ENCODE measurements at places on chromosomes 2 and 18.

DNA sequence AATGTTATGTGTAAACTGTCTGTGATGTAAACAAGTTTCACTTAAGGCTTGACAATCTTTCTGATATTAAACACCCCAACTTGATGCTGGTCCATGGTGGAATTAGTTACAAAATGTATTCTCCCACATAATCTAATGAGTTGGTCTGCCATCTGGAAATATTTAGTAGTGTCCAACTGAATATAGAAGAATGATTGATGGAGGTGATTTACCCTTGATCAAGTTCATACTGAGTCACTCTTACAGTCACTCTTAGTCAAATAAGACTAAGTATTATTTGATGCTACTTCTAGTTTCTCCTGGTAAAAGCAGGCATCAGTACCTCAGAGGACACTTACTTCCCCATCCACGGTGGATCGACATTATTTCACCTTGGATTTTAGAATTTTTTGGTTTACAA, 198.1 kb downstream of the SATB2 start:
- no peak for DNase-seq

- no peak for DNase-seq
Measured at GRCh38 chr2:229456091-229456490, 185.0 kb upstream of the PID1 start.

DNA sequence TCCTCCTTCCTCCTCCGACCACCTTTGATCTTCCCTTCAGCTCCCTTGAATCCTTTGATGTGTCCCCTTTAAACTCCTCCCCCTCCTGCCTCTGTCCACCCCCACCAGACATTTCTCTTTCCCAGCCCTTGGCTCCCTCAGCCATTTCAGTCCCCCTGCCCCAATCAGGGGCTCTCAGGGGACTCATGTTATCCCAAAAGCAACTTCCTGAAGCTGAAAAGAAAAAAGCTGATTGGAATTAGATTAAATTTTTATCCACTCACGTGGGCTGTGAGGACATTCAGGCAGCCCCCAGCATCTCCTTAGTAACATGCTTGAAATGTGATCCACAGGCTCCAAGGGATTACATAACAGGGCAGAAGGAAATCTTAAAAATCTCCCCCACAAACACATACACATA, 81.3 kb downstream of the NEURL3 start:
- no peak for DNase-seq

GRCh38 chr18:4636967-4637366, 181.9 kb upstream of the DLGAP1 start:
- no peak for DNase-seq

- DNase-seq = no peak
Measured at GRCh38 chr2:143754742-143755141, 625.5 kb downstream of the ARHGAP15 start.

DNA sequence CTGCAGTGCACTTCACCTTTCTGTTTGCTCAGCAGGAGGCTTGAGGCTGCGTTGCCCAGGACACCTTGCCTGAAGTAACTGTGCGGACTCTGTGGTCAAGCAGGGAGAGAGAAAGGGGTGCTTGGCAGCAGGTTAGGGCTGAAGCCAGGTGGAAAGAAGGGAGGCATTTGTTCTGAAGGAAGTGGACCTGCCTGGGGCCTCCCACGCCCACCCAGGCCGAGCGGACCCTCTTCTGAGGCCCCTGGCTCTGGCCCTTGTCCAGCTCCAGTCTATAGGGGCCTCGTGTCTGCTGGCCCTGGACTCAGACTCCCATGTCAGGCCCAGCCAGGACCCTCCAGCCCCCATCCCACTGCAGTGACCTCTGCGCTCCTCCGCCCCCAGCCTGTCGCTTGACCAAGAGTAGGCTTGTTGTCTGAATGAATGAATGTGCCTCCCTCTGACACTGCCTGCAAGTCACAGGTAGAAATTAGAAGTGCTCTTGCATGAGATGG, 2.5 kb downstream of the SNED1 start:
- no peak for DNase-seq

DNA sequence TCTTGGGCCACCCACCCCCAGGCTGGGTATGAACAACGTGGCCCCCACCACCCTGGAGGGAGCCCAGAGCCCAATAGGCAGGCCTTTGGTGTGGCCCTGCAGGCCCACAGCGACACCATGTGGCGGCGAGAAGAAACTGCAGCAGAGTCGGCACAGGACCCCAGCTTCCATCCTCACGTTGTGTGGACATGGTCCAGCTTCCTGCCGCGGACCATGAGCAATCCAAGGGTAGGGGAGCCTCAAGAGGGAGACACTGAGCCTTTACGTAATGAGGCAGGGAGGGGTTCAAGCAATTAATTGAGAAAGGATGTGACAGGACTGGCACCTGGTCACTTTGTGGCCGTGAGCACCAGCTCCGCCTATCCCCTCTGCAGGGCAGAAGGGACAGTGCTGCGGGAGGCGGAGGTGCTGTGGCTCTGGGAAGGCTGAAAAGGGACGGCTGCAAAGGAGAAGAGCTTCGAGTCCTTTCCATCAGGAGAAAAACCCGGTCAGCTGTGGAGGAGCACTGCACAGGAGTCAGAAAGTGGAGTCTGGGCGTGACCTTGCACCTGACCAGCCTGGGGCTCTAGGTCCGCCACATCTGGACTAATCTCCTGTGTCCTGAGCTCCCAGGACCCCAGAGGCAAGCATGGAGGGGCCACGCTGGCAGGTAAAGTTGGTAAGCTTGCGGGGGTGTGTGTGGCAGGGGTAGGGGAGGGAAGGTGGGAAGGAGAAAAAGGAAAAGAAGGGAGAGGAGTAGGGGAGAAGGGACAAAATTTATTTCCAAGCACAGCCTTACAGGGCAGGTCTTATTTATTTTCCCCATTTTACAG, 44.9 kb downstream of the TMEM37 start:
- DNase-seq = peak; percentile 68

Data from KBM-7 (cell line).